Stimulated activated CD4-positive, alpha-beta T cell treated with anti-CD3 and anti-CD28 coated beads, Interleukin-12 subunit alpha, Interleukin-12 subunit beta, amount 100 ng/mL, for 48 hours (primary cell): ENCODE measurements at places on chromosomes 12 and 14.

GRCh38 chr12:62210422-62210821, 49.8 kb upstream of the USP15 start:
- DNase-seq = peak; percentile 40

- no peak for DNase-seq
These were observed 37.7 kb upstream of the RTRAF start for GRCh38 chr14:51951656-51952055.

DNA sequence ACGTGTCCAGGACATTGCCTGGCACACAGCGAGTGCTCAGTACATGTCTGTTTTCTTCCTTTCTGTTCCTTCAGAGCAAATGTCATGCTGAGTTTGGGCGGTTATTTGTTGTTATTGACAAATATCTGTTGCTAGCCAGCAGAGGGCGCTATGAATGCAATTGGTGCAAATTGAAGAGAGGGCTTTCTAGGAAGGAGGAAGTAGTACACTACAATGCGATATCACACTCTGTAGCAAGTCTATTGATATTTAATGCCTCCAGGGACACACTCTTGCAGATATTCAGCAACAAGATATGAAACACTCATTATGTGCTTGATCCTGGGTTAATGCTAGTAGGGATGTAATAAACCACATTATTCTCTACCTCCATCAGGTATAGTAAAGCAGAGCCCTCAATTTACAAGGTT, 267.3 kb upstream of the SRRM4 start:
- DNase-seq = no peak

- no peak for DNase-seq
These were observed 20.2 kb upstream of the P2RX4 start for GRCh38 chr12:121189619-121190155.

GRCh38 chr14:88477513-88478250, 77.1 kb downstream of the PTPN21 start:
- no peak for DNase-seq

- no peak for DNase-seq
These were observed 306.8 kb upstream of the G2E3 start for GRCh38 chr14:30252151-30252550.

DNA sequence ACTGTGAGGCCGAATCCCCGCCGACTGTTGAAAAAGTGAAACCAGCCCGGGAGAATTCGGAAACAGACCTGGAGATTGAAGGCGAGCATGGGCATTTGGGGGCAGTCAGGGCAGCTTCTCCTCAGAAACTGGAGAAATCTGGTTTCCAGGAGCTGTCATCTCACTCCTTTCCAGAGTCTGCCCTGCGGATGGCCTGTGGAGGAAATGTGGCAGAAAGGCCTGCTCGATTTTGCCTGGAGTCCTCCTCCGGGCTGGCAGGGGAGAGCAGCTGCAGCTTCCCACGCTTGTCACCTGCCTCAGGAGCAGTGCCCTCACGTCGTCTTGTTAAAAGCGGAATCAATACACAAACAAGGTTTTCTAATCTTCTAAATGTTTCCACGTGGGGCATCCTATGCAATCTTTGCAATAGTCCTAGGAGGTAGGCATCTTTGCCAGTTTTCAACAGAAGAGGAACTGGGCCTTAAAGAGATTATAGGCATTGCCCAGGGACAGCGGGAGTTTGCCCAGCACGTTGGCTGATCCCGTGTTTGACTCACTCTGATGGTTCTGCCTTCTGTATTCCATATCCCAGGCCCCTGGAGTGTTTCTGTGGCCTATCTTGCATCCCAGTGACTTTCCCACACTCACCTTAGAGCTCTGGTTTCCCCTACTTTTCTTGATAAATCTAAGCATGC, 2.3 kb downstream of the LRRC74A start:
- DNase-seq = no peak

GRCh38 chr14:40679256-40679655, 927.4 kb upstream of the LRFN5 start:
- DNase-seq = no peak

GRCh38 chr12:66066137-66066928, 64.2 kb downstream of the LLPH start:
- no peak for DNase-seq

DNA sequence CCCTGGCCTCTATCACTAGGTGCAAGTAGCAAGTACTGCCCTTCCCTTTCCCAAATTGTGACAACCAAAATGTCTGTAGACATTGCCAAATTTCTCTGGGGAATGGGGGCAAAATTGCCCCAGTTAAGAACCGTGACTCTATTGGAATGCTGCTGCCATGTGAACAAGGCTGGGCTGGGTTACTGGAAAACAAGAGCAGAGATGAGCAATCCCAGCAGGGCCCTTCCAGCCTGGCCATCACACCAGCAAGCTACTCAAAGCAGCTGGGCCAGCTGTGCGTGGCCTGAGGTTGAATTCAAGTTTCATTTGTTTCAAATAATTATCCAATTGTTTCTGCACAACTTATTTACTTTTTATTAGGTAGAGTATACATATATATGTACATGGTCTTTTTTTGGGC, 103.4 kb upstream of the PKP2 start:
- DNase-seq = no peak

- no peak for DNase-seq
These were observed 58.4 kb downstream of the SLC25A21 start for GRCh38 chr14:37114002-37114401.

DNA sequence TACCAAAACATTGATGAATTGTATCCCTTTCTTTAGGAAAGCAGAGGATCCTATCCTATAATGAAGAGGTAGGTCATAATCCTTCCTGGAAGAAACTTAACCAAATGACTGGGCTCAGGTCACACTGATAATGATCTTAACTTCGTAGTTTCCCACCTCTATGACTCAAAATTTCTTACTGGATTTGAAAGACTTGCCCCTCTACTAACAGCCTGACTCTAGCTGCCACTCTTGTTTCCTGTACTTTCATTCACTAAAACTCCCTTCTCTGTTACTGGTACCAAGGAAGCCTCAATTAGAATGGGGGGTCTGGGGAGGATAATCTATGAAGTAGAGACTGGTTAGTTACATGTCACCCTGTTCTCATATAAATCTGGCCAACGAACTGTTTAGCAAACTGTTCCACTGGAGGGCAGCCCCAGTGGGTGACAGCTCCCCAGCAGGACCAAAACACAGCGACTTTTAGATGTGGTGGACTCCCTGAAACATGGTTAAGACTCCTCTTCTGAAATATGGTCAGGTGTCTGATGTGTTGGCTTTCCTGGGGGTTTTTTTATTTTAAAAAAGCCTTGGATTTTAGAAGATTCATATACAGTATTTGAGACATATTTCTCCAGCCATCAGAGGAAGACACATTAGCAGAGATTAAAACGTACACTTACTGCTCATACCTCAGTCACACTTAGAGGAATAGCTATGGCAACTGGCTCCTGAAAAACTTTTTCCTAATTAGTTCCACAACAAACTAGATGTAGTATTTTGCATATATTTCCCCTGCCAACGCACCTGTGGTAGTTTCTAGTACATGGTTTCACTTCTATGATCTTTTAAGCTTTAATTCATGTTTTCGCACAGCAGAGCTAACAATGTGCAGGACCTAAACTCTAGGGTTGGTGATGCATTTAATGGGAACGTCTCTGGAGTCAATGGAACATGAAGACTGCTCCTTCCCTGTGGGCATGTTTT, 72.3 kb downstream of the ACADS start:
- DNase-seq = no peak

GRCh38 chr12:26269562-26270284, 74.3 kb downstream of the SSPN start:
- no peak for DNase-seq

GRCh38 chr14:38877744-38878388, 225.2 kb downstream of the SEC23A start:
- no peak for DNase-seq

GRCh38 chr12:2376908-2377657, 324.3 kb downstream of the CACNA1C start:
- no peak for DNase-seq

DNA sequence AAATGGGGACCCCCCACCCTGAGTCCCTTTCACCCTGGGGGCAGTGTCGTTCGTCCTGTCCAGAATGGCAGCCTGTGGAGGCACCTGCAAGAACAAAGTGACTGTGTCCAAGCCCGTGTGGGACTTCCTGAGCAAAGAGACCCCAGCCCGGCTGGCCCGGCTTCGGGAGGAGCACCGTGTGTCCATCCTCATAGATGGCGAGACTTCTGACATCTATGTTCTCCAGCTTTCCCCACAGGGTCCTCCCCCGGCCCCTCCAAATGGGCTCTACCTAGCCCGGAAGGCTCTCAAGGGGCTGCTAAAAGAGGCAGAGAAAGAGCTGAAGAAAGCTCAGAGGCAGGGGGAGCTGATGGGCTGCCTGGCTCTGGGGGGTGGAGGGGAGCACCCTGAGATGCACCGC, 2.2 kb downstream of the DTX3 start:
- DNase-seq = no peak

- no peak for DNase-seq
These were observed 170.6 kb downstream of the BMP4 start for GRCh38 chr14:53786045-53786444.

DNA sequence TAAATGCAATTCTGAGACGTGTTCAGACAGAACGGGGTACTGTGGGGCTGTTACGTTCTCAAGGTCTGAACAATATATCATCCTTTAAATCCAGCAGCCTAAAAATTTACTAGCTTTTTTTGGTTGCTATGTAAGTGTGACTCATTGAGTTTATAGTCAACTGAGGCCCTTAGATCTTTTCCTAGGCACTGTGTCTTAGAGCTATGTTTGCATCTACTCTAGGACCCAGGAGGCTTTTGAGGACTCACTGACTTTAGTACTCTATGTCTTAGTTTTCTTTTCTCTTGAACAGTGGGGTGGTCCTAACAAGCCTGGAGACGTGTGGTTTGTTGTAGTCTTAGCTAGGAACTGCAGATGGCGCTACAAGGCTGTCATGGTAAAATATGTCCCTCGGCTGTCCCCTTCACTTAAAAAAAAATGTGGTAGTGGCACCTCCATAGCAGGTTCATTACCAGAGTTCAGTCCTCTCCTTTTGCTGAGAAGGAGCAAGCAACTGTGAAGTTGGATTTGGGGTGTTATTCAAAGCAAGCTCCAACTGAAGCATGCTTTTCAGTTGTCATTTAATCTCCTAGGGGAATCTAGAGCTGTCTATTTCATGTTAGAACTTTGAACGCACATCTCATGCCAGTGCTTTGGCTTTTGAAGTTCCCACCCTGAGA, 8.7 kb upstream of the SPATS2 start:
- DNase-seq = no peak

- no peak for DNase-seq
These were observed at the start of gene MYO1A for GRCh38 chr12:57049890-57050289. Gene MYO1A (minus strand): TSS chr12:57050129. CDS start chr12:57048323, 1,806 bp downstream.

DNA sequence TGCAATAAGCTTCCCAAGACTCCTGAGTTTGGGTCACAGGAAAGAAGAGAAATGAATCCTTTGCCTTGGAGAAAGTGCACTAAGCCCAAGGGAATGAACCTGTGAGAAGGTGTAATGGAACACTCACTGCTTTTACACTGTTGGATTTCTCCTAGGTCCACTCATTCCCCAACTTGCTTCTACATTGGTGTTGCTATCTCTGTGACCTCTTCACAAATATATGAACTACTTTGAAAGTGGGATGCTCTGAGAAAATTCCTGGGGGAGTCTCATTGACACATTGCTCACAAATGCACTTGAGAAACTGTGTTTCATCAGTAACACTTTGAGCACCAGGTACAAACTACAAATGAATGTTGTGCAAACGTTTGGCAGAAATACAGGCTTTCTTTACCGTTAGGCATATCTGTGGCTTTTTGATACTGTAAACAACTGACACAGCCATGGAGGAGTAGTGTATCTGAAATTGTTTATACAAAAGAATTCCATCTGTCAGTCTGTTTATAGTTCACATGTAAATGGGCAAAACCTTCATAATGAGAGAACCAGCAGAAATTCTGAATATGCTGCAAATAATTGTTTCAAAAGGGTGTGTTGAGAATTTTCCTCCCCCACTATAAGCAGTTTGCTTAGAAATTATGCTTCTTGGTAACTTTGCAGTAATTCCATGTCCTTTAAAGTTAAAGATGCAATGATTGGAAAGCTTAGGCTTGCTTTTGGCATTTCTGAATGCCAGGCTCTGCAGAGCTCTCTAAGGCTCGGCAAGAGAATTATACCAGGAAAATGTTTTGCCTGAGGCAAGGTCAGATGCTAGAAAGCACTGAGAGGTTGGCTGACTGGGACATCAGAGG, 348.5 kb upstream of the DDHD1 start:
- no peak for DNase-seq

- no peak for DNase-seq
These were observed 424.4 kb upstream of the LMO3 start for GRCh38 chr12:17030338-17030737.

DNA sequence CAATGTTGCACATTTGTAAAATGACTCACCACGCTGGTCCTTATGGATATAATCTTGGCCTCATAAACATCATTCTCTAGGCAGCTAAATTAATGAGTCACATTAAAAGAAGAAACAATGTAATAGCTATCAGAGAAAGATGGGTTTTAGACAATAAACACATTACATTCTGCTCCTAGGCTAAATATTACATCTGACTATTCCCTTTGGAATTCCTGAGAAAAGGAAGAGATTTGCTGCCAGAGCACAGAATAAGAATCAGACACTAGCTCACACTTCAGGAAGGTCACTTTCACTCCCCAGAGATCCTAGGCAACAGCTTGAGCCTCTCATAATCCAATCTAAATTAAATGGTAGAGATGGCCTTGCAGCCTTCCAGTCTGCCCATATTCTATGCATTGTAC, 218.2 kb downstream of the PTPRO start:
- no peak for DNase-seq

DNA sequence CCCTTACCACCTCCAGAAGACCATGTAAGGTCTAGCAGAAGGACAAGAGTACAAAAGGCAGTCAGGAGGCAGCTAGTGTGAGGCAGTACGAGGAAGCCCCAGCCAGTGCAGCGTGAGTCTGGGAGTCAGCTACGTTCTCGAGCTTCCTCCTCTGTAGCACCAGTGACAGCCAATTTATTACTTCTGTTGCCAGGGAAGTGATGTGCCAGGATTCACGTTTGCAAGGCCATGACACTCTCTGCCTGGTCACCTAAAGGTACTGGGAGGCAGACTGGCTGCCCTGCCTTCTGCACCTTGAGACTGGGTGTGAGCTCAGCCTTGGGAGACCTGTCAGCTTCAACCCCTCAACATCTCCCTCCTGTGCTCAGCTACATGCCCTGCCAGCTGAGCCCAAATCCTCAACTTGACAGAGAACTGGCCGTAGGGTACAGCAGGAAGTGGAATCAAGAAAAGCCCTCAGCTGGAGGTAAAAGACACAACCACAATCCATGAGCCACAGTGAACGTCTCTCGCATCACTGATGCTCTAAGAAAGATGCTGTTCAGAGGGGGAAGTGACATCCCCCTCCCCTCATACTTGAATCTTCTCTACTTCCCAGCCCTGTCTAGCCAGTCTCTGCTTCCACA, 182.5 kb upstream of the RGS6 start:
- no peak for DNase-seq

DNA sequence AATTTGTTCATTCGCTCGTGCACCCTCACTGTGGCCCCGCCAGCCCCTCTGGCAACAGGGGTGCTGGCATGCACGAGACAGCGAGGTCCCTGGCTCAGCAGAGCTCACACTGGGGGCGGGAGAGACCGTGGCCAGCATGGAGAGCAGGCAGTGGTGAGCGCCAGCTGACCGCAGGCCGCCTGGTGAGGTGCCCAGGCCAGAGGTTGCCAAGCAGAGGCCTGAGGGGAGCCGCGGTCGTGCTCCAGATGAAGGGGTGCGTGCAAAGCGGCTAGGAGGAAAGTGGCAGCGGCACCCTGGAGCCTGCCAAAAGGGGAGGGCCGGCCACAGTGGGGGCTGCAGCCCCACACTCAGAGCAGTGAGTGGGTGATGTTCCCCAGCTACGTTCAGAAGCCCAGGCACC, 56.1 kb downstream of the CDC42BPB start:
- DNase-seq = no peak
